Substantia nigra (tissue), 51 donors: ENCODE measurements at places on chromosomes 2 and 18.

DNA sequence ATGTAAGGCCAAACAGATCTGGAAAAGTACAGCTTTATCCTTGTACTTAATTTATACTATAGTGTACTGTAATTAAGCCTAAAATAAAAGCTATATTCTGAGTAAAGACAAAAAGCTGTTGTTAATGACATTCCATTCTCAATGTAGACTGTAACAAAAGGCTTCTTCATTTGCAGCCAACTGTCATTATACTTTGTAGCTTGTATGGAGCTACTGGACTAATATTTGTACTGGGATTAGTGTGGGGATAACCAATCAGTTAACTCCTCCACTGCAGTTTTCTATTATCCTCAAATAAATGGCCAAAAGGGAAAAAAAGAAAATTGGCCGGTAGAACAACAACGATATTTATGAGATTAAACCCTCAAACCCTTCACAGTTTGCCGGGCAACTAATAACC is 66.5 kb downstream of the STK39 start:
- no peak for DNase-seq

DNA sequence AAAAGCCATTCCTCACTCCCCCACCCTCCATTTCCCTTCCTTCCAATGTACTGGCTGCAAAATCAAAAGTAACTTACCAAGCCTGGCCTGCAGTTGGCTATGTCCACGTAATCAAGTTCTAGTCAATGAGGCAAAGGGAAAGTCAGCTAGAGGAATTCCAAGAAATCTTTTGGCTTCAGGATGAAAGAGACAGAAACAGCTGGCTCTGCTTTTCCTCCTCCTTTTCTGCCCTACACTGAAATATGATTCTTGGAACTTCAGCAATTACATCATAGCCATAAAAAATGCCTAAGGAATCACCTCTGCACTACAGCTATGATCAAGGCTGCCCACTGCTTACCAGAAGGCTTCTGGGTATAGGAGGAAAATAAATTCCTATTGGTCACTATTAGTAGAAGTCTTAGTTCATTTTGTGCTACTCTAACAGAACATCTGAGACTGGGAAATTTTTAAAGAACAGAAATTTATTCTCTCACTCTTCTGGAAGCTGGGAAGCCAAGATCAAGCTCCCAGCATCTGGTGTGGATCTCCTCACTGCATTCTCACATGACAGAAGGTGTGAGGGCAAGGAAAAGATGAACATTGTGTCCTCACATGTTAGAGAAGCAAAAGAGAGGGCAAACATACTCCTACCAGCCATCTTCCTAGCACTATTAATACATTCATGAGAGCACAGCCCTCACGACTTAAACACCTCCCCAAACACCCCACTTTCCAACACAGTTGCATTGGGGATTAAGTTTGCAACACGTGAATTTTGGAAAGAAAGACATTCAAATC is 219.9 kb downstream of the TMX3 start:
- no peak for DNase-seq

GRCh38 chr2:8427211-8427610 is 254.6 kb upstream of the ID2 start:
- no peak for DNase-seq

- no peak for DNase-seq
These were observed 105.0 kb downstream of the ACKR3 start for GRCh38 chr2:236674646-236675045.

GRCh38 chr2:37721201-37721560 is 49.7 kb upstream of the CDC42EP3 start:
- no peak for DNase-seq

DNA sequence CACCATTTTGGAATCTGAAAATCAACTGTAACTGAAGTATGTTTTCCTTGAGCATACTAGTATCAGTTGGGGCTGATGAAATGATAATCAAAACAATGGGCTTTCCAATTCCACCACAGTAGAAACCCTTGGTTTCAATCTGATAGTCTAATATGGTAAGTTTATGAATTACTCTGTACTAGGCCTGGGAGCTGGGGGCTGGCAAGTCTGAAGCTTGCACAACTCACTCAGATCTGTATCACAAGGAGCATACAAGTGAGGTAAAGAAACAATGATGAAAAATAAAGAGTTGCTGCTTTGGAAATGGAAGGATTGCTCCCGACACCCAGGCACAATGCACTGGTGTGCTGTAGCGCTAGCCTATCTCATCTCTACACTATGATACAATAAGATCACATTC is 19.4 kb downstream of the ZEB2 start:
- no peak for DNase-seq

DNA sequence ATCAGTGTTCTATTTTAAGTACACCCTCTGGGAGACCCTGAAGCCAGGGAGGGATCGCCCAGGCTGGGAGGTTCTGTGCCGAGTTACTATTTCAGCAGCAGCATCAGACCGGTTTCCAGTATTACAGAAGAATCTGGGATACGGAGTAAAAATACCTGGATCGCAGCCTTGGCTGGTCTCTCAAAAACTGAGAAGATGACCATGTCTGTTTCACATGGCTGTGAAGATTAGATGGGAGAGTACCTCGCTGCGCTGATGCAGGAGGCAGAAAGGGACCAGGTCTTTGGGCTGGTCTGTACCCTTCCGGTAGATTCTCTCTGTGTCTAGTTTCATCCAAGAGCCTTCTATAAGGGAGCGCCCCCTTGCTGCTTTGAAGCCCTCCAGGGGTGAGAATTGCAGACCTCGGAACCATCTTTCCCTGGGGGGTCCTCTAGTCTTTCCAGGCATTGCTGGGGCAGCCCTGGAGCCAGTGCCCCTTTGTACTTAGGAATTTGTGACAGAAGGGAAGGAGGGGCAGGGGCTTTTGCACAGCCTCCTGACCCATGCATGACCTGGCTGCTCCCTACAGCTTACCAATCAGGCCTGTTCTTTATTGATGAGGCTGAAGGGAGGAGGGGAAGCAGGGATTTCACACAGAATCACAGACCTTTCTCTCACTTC is 56.3 kb upstream of the MAPRE3 start:
- DNase-seq = no peak

- DNase-seq = no peak
These were observed 179.6 kb upstream of the SLC39A10 start for GRCh38 chr2:195477248-195477995.

- no peak for DNase-seq
These were observed 163.7 kb downstream of the LTBP1 start for GRCh38 chr2:33110461-33110860.

- DNase-seq = no peak
These were observed 155.2 kb downstream of the PXDN start for GRCh38 chr2:1588978-1589621.

DNA sequence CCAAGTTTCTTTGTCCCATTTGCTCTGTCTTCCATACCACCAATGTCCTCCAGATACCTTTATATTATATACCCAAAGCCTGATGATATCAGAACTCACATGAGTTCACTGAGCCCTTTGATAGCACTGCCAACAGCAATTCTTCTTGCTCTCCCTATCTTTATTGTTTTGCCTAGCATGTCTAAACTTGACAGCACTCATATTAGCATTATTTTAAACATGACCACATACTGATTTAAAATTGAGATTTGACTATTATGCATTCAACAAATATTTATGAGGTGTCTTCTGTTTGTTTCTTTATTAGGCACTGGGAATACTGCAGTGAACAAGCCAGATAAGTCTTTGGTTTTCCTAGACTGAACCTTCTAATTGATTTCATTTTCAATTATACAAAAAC is 587.3 kb upstream of the GCFC2 start:
- DNase-seq = no peak

DNA sequence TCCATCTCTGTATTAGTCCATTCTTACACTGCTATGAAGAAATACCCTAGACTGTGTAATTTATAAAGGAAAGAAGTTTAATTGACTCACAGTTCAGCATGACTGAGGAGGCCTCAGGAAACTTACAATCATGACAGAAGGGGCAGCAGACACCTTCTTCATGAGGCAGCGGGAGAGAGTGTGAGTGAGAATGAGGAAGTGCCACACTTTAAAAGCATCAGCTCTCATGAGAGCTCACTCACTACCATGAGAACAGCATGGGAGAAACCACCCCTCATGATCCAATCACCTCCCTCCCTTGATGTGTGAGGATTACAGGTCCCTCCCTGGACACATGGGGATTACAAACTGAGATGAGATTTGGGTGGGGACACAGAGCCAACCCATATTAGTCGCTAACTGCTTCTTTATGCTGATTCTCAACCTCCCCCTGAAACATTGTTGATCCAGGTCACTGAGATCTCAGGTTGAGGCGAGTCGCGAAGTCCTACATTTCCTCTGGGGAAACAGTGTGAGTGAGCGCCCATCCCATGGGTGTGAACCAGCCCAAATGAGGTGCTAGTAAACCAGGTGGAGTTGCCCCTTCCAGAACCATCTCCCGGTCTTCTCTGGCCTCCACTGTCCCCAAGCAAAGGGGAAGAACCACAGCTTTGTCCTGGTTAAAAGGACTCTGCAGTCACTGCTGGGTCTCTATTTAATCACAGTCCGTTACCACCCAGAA is 123.8 kb downstream of the CAPN13 start:
- DNase-seq = no peak

GRCh38 chr2:237053066-237053465 is 32.6 kb upstream of the COPS8 start:
- DNase-seq = no peak

- DNase-seq = no peak
These were observed 139.9 kb upstream of the CDH7 start for GRCh38 chr18:65610939-65611338.

DNA sequence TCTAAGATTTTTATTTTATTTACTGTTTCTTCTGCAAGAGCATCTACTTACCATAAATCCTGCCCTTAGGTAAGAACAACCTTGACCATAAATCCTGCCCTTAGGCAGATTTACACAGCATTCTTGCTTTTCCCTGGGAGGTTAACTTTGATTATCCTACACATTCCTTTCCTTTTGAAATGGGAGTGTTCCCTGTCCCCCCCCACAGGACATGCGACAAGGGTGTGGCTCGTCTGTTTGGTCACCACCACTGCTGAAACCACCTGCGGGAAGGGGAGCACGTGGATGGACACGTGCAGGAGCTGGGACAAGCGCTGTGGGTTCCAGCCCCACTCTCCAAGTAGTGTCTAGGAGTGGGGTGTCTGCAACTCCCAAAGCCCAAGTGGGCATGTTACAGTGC is 239.3 kb upstream of the SP5 start:
- no peak for DNase-seq

DNA sequence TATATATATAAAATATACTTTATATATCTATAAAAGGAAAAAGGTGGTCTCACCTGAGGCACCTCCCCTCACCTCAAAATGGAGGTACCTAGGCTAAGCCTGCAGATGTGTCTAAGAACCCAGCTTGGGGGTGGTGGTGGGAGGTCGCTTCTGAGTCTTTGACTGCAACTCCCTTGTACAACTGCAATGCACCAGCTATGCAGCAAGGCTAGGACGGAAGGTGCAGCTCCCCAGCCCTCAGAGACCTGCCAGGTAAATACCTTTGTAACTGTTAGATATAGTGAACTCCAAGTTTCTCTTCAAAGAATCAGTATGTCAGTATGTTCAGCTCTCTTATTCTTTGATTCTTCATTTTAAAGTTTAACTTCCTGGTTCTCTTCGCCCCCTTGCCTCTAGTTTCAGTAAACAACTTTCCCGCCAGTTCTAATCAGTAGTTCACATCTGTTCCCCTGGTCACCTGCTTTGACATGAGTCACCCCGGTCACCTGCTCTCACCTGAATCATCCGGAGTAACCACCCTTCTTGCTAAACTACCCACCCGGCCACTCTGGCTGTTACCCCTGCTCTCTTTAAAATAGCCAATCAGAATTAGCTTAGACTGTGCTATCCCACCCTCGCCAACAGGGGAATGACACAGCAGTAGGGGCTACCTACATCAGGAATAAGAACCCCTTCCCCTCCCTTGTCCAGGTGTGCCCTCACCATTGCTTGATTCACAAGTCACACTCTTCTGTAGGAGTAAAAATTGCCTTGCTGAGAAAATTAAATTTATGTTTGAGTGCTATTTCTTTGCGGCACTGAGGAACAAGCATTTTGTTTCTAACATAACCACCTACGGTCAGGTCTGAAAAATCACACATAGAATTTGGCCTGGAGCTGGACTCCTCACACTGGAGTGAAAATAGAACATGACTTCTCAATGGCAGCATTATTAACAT is 24.7 kb upstream of the IMPA2 start:
- DNase-seq = no peak

DNA sequence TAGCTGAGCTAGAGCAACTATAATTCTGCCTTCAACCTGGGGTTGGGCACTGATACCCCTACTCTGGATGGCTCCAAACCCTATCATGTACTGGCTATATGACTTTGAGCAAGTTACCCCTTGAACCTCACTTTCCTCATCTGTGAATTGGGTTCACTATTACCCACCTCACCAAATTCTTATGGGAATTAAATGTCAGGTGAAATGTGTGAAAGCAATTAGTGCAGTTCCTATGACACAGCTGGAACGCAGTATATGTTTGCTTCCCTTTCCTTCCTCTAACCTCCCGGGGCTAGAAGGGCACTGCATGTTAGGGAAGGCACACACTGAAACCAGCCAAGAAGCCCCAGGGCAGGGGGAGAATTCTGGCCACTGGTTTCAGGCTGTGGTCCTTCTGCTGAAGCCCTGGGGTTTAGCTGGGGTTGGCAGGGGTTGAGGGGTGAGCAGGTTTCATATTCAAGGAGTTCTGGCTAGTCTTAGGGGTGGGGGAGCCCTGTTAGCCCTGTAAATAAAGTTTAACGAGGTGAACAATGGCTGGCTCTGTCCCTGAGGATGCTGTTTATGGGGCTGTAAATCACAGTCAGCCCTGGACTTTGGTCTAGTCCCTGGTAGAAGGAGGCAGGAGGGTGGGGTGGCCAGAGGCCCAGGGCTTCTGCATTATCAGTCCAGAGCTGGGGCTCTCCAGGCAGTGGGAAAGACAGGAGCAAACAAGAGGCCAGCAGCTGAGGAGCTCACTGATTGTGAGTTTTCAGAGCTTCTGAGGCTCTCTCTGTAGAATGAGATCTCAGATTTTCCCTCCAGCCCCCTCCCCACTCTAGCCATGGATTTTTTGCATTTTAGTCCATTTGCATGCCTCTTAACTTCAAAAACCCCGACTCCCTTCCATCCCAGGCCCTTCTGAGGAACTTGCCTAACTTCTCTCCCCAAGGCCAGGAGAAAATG is 8.0 kb downstream of the PKDCC start:
- no peak for DNase-seq
